ENCODE measurements at places on chromosomes 3 and 15.

- no peak for DNase-seq
Observed at GRCh38 chr3:40923651-40924050, 275.7 kb upstream of the CTNNB1 start.

DNA sequence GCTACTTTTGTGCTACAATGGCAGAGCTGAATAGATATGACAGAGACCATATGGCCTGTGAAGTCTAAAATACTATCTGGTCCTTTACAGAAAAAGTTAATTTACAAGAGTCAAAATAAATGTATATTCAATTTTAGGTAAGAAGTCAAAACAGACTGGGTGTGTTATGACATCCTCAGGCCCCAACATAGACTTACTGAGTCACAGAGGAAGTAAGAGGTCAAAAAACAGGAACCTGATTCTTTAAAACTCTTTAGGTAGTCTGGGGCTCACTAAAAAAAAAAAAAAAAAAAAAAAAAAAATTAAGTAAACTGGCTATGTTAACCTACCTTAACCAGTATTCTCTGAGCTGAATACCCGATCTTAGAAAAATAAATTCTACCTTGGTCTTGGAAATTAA, 13.1 kb downstream of the DNAAF4 start:
- no peak for DNase-seq

DNA sequence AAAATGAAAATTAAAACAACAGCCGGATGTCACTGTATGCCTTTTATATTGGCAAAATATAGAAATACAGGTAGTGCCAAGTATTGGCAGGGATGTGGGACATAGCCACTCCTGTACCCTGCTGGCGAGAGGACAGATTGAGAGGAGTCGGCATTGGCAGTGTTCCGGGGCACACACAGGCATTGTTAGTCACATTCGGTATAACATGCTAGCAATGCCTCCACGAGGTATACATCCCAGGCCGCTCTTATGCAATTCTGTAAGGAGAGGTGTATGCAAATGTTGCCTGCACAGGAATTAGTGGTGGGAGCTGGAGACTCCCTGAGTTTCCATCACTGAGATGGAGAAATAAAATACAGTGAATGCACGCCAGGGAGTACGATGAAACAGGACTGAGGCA, 99.4 kb upstream of the DLG1 start:
- DNase-seq = no peak

GRCh38 chr3:177976241-177976640, 560.0 kb upstream of the KCNMB2 start:
- DNase-seq = no peak

- no peak for DNase-seq
Observed at GRCh38 chr15:69346112-69346511, 47.4 kb downstream of the PAQR5 start.

GRCh38 chr3:148839805-148840204, 12.2 kb downstream of the CPB1 start:
- DNase-seq = no peak

Measured in neural crest cell (in vitro differentiated cells).